ENCODE measurements at places on chromosomes 12 and 14.

- DNase-seq, result peak; percentile 9
These were observed 215.7 kb downstream of the KIF26A start for GRCh38 chr14:104353921-104354701.

DNA sequence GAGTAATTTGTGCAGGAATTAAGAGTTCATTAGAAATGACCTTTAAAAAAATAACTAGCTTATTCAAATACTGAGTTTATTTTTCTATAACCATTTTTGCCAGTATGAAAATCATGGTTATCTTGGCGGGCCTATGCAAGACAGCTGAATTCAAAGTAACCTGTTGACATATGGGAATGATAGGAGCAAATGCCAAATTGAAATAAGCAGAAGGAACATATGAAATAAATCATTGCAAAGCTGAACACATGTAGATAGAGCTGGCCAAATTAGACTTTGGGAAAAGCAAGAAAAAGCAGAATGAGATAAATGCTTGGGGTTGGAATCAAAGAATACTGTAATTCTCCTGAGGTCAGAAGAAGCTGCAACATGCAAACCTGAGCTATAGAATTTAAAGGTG lies 372.5 kb downstream of the ADAMTS20 start:
- DNase-seq, result no peak

GRCh38 chr12:29572938-29573337 lies 75.5 kb upstream of the OVCH1 start:
- DNase-seq, result no peak

DNA sequence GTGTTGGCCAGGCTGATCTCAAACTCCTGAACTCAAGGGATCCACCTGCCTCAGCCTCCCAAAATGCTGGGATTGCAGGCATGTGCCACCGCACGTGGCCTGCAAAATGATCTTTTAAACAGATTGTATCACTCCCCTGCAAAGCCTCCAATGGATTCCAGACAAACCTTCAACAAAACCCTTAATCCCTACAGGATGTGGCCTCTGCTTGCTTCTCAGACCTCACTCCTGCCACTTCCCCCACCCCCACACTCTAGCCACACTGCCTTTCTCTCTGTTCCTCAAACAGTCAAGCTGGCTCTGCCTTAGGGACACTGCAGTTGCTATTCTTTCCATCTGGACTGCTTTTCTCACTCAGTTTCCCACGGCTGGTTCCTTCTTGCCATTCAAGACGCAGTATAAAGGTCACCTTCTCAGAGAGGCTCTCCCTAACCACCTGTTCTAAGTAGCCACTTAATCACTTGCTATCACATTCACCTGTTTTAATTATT lies 47.3 kb upstream of the TMED10 start:
- DNase-seq, result no peak

DNA sequence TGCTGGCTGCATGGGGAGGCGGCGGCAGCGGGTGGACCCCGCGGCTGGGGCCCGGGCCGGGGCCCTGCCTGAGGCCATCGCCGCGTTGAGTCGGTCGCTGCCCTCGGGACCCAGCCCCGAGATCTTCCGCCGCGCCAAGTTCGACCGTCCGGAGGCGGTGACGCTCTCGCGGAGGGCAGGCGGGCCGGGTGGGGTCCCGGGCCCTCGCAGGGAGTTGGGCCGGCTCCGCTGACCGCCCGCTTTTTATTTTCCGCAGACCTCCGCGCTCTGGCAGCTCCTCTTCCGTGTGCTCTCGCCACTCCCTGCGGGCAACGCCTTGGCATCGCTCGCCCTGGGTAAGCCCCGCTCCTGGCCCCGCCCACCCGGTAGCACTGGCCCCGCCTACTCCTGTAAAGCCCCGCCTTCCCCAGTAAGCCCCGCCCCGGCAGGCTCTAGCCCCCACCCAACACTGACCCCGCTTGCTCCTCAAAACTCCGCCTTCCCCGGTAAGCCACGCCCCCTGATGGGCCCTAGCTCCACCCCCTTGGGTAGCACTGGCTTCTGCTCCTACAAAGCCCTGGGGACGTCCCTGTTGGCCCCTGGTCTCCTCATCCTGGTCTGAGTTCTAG lies 424 bp downstream of the TEDC1 start:
- DNase-seq, result peak; percentile 67

DNA sequence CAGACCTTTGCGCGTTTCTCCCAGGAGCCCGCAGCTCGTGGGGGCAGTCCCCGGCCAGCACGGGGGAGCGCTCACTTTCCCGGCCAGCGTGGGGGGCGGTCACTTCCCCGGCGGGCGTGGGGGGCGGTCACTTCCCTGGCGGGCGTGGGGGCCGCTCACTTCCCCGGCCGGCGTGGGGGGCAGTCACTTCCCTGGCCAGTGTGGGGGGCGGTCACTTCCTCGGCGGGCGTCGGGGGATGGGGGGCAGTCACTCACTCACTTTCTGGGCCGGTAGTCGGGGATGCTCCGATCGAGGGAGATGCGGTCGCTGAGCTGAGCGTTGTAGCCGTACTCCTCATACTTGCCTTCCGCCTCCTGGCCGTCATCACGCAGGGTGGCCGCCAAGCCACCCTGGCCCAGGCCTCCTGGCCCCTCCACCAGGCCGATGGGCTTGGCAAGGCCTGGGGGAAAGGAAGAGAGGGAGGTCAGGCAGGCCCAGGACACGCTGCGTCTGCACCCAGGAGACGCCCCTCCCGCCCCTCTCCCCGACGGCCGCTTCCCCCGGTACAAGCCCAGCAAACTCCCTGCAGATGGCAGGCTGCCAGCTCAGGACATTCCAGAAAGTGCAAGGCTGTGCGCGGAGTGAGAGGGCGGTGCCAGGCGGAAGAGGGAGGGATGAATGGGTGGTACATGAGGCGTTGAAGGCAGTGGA lies 43.3 kb downstream of the GALNT9 start:
- no peak for DNase-seq

DNA sequence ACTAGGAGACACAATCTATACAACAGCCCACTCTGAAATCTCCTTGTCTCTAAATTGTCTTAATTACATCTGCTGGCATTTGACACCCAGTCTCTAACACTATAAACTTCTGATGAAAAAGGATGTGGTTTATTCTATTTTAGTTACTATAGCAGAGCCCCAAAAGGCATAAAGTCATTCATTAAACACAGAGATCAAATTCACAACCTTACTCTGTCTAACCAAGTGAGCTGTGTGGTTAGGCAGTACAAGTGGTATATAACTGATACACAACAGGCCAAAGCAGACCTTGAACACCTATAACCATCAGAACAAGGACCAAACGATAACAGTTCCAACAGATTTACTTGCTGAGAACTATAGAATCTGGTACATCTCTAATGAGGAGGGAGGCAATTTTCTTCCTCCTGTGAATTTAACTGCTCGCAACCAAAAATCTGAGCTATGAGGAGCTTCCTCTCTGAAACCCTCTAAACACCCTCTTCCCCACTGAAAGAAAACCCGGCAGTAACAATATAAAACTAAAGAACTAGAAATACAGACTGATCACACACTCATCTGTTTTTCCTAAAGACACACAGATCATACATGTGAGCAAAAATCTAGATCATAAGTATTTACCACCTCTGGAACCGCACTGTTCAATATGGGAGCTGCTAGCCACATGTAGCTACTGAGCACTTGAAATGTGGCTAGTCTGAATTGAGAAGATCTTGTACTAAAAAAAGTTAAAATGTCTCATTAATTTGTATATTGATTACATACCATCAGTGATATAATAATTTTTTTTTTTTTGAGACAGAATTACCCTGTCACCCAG lies 17.7 kb downstream of the SPPL3 start:
- no peak for DNase-seq

GRCh38 chr14:59619061-59619460 lies 42.4 kb upstream of the CCDC175 start:
- no peak for DNase-seq

DNA sequence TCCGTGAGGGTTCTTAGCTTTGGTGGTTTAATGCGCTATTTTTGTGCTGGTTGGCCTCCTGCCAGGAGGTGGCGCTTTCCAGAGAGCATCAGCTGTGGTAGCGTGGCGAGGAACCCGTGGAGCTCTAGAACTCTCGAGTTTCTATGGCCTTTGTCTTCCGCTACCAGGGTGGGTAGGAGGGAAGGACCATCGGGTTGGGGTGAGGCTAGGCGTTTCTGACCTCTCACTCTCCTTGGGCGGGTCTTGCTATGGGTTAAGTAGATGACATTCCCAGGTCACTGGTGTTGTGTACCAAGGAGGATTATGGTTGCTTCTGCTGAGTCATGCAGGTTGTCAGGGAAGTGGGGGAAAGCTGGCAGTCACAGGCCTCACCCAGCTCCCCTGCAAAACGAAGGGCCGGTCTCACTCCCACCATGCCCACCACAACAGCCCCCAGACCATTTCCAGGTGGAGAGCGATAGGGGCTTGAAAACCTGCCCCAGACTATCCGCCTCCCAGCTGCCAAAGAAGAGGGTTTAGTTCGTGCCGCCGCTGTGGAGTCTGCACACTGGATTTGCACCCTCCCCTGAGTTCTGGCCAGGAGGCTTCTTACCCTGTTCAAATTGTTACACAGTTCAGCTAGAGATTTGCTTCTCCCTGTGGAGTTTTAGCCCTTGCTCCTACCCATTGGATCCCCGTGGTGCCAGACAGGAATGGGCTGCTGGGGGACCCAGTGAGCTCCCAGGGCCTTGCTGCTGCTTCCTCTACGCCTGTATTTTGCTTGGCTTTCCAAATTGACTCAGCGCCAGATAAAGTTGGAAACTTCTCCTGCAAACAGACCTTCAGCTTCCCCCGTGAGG lies 21.9 kb downstream of the RNFT2 start:
- no peak for DNase-seq

- DNase-seq, result no peak
These were observed at the start of gene KDM5A for GRCh38 chr12:389142-390096. TSS of gene KDM5A (minus strand) at chr12:389320. CDS start at chr12:389091, 229 bp downstream.

- no peak for DNase-seq
These were observed 19.7 kb downstream of the CORO1C start for GRCh38 chr12:108711489-108712164.
